Stimulated activated CD8-positive, alpha-beta memory T cell treated with anti-CD3 and anti-CD28 coated beads, Interleukin-4, amount 100 ng/mL, for 1 hour (primary cell): ENCODE measurements at places on chromosomes 6 and 20.

GRCh38 chr20:31693987-31694661 is 28.5 kb downstream of the BCL2L1 start:
- no peak for DNase-seq

- DNase-seq, result no peak
These were observed 12.7 kb downstream of the MRPS18A start for GRCh38 chr6:43674921-43675320.

GRCh38 chr20:17229256-17229655 is 2.4 kb downstream of the PCSK2 start:
- DNase-seq, result no peak

DNA sequence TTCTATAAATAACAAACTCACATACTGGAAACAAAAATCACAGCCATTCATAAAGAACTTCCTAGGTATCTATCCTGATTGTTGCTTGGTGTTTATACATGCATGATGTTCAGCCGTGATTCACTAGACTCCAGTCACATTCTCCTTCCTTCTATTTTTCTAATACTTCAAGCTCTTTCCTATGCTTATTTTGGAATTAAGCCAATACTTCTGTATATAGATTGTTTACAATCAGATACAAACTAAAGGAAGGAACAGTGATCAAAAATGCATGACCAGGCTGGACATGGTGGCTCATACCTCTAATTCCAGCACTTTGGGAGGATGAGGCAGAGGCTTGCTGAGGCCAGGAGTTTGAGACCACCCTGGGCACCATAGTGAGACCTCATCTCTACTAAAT is 377.5 kb upstream of the IRAK1BP1 start:
- no peak for DNase-seq

DNA sequence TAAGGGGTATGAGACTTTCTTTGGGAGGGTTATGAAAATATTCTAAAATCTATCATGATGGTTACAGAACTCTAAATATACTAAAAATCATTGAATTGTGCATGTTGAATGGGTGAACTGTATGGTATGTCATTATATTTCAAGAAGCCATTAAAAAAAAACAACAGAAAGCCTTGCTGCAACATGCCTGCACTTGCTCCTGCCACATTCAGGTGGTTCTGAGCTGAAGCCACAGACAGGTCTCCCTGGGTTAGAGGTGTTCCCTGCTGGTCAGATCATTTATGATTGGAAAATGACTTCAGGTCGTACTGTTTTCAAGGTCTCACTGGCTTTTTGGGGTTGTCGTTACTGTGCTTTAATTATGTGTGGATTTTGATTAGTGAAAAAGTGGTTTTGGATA is 13.3 kb downstream of the GMPR start:
- no peak for DNase-seq

- no peak for DNase-seq
These were observed 176.0 kb downstream of the MRPL14 start for GRCh38 chr6:43951063-43951755.

- no peak for DNase-seq
These were observed 185.5 kb upstream of the NRSN1 start for GRCh38 chr6:23940466-23940865.

DNA sequence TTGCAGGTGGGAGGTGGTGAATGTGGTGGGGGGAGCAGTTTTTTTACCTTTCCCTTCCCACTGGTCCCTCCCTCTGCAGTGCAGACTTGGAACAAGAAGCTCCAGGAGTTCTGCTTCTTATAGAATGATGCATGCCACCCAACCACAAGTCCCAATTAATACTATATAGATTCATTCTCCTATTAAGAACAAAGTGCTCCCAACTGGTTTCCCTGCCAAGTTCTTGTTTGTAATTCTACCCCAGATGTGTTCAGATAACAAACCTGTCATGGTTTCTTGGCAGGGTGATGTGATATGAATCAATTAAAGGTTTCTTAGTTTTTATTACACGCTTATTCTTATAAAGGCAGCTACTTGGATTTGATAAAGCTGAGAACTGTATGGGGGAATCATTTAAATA is 23.9 kb downstream of the HDDC2 start:
- no peak for DNase-seq

GRCh38 chr6:18207438-18207837 is 52.2 kb downstream of the KDM1B start:
- DNase-seq, result no peak

- no peak for DNase-seq
These were observed 2.2 kb downstream of the AHCY start for GRCh38 chr20:34300809-34301586.

GRCh38 chr6:5084781-5085647 is at the start of gene PPP1R3G:
TSS of gene PPP1R3G (plus strand) at chr6:5085341. CDS start at chr6:5085486, 145 bp downstream.
- DNase-seq, result no peak

DNA sequence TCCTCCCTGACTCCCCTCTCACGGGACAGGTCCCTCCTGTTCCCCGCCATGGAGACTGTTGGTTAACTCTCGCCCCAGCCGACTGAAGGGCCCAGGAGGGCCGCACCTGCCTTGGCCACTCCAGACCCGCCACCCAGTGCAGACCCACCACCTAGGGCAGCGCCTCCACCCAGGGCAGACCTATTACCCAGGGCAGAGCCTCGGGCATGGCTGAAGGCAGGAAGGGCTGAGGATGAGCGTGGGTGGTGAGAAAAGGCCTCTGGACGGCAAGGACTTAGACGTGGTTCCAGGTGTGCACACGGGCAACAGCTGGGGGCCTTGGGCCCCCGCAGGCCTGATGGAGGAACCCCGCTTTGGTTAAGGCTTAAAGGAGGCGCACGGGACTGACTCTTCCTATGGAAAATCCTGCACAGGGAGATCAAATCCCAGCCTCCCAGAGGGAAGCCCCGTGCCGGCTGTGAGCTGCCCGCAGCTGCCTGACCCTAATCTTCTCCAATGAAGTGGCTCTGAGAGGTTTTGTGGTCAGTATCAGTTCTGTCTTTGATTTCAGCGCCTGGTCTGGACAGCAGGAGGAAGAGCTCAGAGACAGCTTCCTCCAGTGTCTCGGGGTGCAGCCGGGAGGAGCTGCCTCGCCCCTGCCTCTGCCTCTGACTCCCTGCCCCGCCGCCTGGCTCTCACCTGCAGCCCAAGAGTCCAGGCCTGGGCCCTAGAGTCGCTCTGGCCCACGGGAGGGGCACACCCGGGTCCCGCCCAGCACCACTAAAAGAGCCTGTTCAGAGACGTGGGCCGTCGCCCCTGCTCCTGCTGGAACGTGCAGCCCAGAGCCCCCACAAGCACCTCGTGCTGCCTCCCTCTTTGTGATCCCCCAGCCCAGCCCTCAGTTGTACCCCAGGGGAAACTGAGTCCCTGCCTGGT is 12.1 kb upstream of the CHRNA4 start:
- DNase-seq, result no peak

DNA sequence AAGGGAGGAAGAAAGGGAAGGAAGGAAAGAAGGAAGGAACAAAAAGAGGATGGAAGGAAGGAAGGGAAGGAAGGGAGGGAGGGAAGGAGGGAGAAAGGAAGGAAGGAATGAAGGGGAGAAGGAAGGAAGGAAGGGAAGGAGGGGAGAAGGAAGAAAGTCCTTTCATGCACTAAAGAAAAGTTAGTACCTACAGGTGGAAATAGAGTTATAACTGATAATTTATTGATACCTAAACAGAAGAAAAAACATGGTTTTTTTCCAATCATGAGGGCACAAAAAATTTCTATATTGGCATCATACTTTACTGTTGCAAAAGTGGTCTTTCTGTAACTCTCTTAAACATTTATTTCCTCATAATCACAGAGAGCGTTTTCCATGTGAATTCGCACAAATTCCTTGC is 659.4 kb downstream of the MAFB start:
- no peak for DNase-seq

- DNase-seq, result no peak
These were observed 123.0 kb upstream of the CITED2 start for GRCh38 chr6:139497345-139497961.

- no peak for DNase-seq
These were observed 214.4 kb downstream of the ERMARD start for GRCh38 chr6:169965657-169966311.

GRCh38 chr20:14005996-14006395 is 10.7 kb downstream of the MACROD2 start:
- no peak for DNase-seq

DNA sequence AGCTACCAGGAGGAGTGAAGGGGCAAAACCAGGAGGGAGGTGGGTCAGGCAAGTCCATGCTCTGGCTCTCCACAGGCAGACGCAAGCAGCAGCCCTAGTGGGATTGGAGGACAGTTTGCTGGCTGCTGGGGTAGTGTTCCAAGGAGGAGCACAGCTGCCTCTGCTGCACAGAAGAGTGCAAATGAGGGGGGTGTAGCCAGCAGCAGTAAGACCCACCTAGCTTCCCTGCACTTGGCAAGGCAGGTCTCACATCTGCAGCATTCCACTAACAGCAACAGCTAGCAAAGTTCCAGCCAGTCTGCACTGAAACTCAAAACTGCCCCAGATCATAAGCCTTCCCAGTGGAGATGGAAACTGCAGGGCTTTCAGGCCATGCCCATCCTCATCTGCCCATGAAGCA is 405.0 kb downstream of the UTRN start:
- DNase-seq, result no peak

- DNase-seq, result no peak
These were observed 333.0 kb downstream of the RFPL4B start for GRCh38 chr6:112680091-112680490.

DNA sequence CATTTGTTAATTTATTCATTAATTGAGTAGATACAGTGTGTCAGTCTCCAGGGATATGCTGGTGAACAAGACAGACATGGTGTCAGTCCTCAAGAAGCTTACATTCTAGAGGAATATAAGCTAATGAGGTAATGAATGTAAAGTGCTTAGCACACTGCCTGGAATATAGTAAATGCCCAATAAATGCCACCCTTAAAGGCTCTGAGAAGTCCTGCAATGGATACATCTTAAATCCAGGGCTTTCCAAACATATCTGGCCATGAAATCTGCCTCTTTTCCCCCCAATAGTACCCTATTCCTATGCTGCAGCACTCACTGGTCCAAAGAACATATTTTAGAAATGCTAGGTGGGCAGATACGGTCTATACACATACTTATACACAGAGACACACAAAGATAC is 49.2 kb upstream of the CTNNBL1 start:
- no peak for DNase-seq

DNA sequence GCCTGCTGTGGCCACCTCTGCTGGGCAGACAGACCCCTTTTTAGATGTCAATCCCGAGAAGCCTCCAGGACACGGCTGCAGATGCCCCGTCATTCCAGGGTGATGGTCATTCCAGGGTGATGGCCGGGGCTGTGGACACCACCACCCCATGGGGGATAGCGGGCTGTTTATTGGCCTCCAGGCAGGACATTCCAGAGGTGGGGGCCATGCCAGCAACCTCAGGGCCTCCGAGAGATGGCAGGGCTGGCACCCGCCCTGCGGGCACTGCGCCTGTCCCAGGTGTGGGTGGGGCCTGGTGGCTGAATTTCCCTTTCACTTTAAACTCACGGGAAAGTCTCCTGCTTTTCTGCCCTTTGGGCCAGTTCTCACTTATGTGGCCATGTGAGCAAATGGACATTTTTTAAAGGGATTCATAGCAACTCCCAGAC is 14.5 kb downstream of the COL9A3 start:
- DNase-seq, result no peak

- DNase-seq, result no peak
These were observed 13.8 kb downstream of the TBPL1 start for GRCh38 chr6:133966654-133967329.

DNA sequence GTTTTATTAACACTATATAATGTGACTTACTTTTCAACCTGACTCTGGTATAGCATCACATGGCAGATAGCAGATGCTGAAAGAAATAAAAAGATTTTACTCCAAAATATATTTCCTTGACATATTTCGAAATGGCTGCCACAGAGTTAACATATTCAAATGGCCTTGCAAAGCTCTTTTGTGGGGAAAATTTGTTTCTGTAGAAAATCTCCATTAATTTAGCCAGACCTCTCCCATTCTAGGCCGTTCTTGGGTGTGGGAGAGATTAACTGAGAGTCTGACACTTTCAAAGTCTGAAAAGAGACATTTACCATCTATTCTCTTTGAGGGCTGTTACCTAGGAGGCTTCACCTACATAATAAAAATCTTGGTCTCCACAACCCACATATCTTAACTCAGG is 217.2 kb downstream of the OTOR start:
- no peak for DNase-seq

DNA sequence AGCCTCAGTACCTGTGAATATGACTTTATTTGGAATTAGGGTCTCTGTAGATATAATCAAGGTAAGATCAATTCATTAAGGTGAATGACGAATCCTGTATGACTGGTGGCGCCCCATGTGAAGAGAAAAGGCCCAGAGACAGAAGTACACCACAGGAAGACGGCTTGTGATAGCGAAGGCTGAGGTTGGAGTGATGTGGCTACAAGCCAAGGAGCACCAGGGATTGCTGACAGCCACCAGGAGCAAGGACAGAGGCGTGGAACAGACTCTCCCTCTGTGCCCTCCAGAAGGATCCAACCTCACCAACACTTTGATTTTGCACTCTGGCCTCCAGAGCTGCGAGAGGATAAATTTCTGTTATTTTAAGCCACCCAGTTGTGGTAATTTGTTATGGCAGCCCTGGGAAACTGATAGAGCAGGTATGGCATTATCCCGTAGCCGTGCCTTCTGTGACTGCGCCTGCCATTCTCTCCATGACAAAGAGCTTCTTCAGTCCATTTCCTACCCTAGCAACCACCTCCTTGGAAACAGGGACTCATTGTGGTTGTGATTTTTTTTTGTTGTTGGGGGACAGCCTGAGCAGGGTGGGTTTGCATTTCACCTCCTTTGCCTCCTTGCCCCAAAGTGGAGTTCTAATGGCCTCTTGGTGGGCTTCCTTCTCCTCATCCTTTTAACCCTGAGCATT is 29.6 kb downstream of the PTK7 start:
- DNase-seq, result no peak

GRCh38 chr6:116572162-116572561 is 858 bp downstream of the RWDD1 start:
- no peak for DNase-seq

DNA sequence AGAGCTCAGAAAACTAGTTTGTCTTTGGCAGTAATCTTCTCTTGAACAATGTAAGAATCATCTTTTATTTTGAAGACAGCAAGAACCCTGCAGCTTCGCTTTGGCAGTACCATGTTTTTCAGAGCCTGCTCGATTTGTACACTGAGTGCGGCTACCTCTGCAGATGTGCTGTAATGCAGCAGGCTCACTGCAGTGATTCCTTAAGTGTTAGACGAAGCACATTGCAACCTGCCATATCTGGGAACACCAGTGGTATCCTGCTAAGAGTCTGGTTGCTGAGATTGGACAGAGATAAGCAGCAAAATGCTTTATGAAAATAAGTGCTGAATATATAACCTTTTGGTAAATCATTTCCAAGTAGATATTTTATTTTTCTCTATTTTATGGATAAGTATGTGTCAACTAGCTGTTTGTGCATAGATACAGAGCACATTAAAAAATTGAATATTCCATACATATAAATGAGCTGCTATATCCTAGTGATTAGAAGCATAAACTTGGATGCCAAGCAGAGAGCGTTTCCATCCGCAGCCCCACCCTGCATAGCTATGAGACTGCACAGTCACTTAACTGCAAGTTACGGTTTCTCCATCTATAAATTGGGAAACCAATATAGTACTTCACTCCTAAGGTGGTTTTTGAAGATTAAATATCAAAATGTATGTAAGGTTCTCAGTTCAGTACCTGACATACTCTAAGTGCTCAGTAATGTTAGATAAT is 328.3 kb downstream of the FARS2 start:
- no peak for DNase-seq

GRCh38 chr6:162963861-162964260 is 236.1 kb downstream of the PACRG start:
- DNase-seq, result no peak
